ENCODE measurements at places on chromosomes 1 and 21.

- DNase-seq = no peak
These were observed 63.4 kb downstream of the TSEN15 start for GRCh38 chr1:184114818-184115398.

DNA sequence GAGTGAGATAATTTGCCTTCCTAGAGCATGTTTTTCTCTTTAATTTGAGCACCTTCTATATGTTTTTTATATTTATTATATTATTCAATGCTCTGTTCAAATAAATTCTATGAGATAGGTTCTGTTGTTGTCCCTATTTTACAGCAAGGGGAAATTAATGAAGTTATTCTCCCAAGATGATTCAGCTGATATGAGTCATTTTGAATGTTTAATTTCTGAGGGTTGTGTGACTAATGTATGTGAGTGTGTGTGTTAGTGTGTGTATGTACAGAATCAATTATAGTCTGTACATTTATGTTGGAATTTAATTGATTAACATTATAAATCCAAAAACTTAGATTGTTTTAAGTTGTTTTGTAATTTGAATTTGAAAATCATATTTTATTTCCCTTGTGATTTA, 1536.7 kb upstream of the B3GALT2 start:
- no peak for DNase-seq

GRCh38 chr1:34867415-34867814, 7.9 kb upstream of the SMIM12 start:
- no peak for DNase-seq

- DNase-seq = no peak
These were observed 54.6 kb upstream of the ECE1 start for GRCh38 chr1:21344750-21345443.

DNA sequence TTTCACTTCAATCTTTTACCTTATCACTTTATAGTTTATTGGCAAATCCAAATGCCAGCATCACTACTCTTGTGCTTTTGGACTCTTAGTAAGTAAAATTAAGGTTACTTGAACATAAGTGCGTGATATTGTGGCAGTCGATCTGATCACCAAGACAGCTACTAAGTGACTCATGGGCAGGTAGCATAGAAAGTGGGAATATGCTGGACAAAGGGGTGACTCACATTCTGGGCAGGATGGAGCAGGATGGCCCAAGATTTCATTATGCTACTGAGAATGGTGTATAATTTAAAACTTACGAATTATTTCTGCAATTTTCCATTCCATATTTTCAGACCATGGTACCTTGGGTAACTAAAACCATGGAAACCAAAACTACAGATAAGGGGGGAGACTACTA, 120.2 kb downstream of the ROR1 start:
- DNase-seq = no peak

DNA sequence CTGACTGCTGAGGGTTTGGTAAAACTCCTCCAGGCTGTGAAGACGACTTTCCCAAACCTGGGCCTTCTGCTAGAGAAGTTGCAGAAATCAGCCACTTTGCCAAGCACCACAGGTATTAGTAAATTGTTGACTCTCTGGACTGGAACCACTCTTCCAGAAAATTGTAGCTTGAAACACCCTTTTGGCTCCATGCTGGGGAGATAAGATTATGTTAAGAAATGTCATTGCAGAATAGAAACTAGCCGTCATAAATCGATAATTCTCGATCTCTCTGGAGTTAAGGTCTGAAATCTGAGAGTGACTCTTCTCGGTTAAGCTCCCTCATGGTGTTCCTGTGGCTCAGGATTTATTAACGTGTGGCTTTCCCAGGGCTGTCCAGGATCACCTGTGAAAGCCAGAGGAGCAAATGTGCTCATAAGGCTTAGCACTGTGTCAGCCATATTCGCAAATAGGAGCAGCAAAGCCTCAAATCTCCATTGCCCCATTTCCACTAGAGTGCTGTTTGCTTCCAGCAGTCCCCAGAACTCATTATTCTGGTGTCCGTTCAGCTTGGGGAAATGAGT, 54.6 kb downstream of the ZBTB40 start:
- no peak for DNase-seq
